A549 treated with Mapracorat at 1 μM for 4 hours (cell line): ENCODE measurements at places on chromosomes 5 and 9. TPM values are rescaled to one million over a fixed set of nuclear protein-coding genes. Genes with fewer than 3 reads are reported as not detected.

Gene GRM6
- not detected in 5 replicates for total RNA-seq

Gene SLC25A2
- total RNA-seq, result not detected in 5 replicates

Gene HAVCR1
- total RNA-seq, result 28.4 to 34.3 TPM (median 32.1 TPM) in 5 replicates

Gene PCDHA10
- 0.01 to 0.06 TPM (median 0.03 TPM) in 4 of 5 replicates, not detected in the other for total RNA-seq

Gene FANCG
- total RNA-seq, result 38.8 to 54.5 TPM (median 53.3 TPM) in 5 replicates

Gene CARD9
- 0.50 to 1.8 TPM (median 1.3 TPM) in 5 replicates for total RNA-seq

Gene SHROOM1
- 7.6 to 13.4 TPM (median 9.2 TPM) in 5 replicates for total RNA-seq

Gene INVS
- 8.3 to 10.2 TPM (median 9.5 TPM) in 5 replicates for total RNA-seq

Gene PCDHGA11
- total RNA-seq, result 0.04 to 0.06 TPM (median 0.05 TPM) in 3 of 5 replicates, not detected in the others

Gene NSA2
- 119 to 149 TPM (median 121 TPM) in 5 replicates for total RNA-seq

Gene ADAMTSL1
- total RNA-seq, result 0.07 to 0.13 TPM (median 0.09 TPM) in 3 of 5 replicates, not detected in the others

Gene CCDC192
- total RNA-seq, result not detected in 5 replicates

Gene TAF11L13
- not detected in 5 replicates for total RNA-seq

Gene APBA1
- 0.09 to 0.34 TPM (median 0.17 TPM) in 5 replicates for total RNA-seq

Gene CBY3
- not detected in 5 replicates for total RNA-seq

Gene SURF6
- 19.3 to 31.1 TPM (median 26.5 TPM) in 5 replicates for total RNA-seq

Gene DOLPP1
- 17.5 to 20.2 TPM (median 17.7 TPM) in 5 replicates for total RNA-seq

Gene NMUR2
- total RNA-seq, result 0.08 to 0.21 TPM (median 0.09 TPM) in 4 of 5 replicates, not detected in the other

Gene OR1Q1
- total RNA-seq, result not detected in 5 replicates

Gene PDE8B
- 1.4 to 1.7 TPM (median 1.7 TPM) in 5 replicates for total RNA-seq

Gene FOXB2
- total RNA-seq, result not detected in 5 replicates

Gene PITX1
- 18.7 to 34.0 TPM (median 30.8 TPM) in 5 replicates for total RNA-seq

Gene GAPT
- not detected in 5 replicates for total RNA-seq

Gene NUP155
- 14.7 to 19.6 TPM (median 17.5 TPM) in 5 replicates for total RNA-seq

Gene GCNT4
- total RNA-seq, result 0.27 to 0.40 TPM (median 0.36 TPM) in 5 replicates

Gene MIER3
- total RNA-seq, result 7.2 to 12.4 TPM (median 10.6 TPM) in 5 replicates

Gene NR2F1-AS1
- 1.9 to 4.7 TPM (median 3.7 TPM) in 5 replicates for total RNA-seq

Gene IL7R
- 0.24 to 0.46 TPM (median 0.36 TPM) in 5 replicates for total RNA-seq

Gene GTF2H2C
- total RNA-seq, result 31.0 to 36.8 TPM (median 33.6 TPM) in 5 replicates

Gene LCN9
- total RNA-seq, result not detected in 5 replicates

Gene TAS2R1
- not detected in 5 replicates for total RNA-seq

Gene SLCO4C1
- total RNA-seq, result 0.03 TPM in 1 of 5 replicates, not detected in the others

Gene HTR1A
- total RNA-seq, result not detected in 5 replicates

Gene TSLP
- not detected in 5 replicates for total RNA-seq

Gene MARCOL
- not detected in 5 replicates for total RNA-seq

Gene LPAR1
- total RNA-seq, result 19.9 to 22.0 TPM (median 21.4 TPM) in 5 replicates

Gene FOXD4L3
- 0.08 to 0.16 TPM (median 0.10 TPM) in 3 of 5 replicates, not detected in the others for total RNA-seq

Gene EIF4E1B
- not detected in 5 replicates for total RNA-seq

Gene PCDH12
- total RNA-seq, result 0.01 to 0.11 TPM (median 0.02 TPM) in 3 of 5 replicates, not detected in the others

Gene DRD1
- 0.08 to 0.18 TPM (median 0.15 TPM) in 5 replicates for total RNA-seq
